ENCODE measurements at places on chromosomes 6 and 20.

- no peak for DNase-seq
Measured at GRCh38 chr6:29964518-29964886, 22.2 kb downstream of the HLA-A start.

DNA sequence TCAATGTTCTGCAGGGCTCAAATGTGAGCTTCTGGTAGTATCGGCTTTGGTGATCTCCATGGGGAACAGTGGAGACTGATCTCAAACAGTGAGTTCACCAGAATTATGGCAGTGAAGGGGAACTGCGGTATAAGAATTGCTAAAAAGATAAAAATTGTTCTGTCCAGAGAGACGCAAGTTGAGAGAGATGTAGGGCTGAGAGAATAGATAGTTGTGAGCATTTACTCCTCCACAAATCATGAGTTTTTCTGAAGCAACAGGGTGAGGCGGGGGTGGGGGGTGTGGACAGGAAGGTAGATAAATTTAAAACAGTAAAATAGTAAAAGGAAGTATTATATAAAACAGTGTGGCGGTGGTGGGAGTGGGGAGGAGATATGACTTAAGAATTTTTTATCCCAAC is 98.6 kb upstream of the NEDD9 start:
- DNase-seq: no peak

GRCh38 chr20:9367746-9368145 is 146.6 kb upstream of the LAMP5 start:
- DNase-seq: no peak

- no peak for DNase-seq
Measured at GRCh38 chr6:33716379-33716778, 4.9 kb upstream of the UQCC2 start.

- no peak for DNase-seq
Measured at GRCh38 chr6:94377835-94378234, 958.5 kb upstream of the EPHA7 start.

DNA sequence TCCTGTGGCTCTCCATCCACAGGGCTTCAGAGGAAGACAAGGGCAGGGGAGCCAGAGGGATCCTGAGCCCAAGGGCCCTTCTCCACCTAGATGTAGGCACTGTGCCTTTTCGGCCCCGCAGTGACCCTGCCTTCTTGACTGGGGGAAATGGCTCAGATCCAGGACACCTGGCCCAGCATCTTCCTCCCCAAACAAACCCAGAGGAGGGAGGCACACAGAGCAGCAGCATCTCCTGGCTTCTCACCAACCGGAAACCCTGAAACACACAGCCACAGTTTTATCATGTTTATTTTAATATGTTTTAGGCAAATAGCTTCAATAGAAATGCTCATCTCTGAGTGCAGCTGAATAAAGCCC is 84.5 kb upstream of the LRFN2 start:
- DNase-seq: no peak

DNA sequence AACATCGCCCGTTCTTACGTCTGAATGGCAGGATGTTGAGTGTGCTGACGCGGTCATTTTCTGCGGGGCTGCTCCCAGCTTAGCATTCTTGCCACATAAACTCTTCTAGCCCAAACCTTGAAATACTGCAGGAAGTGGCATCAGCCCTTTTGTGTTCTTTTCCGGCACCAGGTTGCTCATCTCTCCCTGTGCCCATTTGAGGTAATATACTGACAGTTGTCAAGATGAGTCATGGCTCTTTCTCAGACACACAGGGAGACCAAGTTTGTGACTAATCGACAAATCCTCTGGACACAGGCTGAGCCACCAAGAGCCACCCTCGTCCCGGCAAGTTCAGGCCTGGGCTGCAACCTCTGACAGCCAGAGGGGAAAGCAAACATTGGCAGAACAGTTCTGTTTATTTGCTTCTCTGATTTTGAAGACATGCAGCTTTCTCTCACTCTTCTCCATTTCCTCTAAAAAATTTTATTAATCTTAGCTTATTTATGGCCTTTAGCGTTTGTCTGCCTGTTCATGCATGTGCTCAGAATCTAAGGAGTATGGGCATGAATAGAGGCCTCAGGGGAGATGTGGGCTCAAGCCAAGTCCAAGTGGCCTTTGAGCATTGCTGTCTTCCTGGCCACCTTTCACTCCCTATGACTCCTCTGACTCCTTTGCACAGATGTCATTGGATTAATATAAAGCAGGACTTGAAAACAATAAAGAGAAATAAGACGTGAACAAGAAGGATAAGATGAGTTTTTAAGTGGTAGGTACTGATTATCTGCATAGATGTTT is 328.2 kb upstream of the JAG1 start:
- DNase-seq: no peak
